ENCODE measurements at places on chromosomes 13 and 19.

DNA sequence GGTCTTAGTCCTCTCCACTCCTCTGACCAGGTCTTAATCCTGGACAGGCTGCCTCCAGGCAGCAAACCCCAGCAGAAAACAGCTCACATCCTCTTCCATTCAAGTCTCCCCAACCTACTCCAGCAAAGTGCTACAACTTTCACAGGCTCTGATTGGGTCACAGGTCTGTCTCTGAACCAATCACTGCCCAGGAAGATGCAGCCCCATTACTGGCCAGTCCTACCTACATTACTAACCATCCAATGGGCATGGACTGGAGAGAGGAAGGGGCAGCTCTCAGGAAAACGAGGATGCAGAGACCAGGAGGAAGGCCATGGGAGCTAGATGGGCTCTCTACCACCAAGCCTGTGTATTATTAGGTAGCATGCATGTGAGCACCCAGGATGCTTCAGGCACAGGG is 12.2 kb downstream of the MED26 start:
- DNase-seq: no peak

DNA sequence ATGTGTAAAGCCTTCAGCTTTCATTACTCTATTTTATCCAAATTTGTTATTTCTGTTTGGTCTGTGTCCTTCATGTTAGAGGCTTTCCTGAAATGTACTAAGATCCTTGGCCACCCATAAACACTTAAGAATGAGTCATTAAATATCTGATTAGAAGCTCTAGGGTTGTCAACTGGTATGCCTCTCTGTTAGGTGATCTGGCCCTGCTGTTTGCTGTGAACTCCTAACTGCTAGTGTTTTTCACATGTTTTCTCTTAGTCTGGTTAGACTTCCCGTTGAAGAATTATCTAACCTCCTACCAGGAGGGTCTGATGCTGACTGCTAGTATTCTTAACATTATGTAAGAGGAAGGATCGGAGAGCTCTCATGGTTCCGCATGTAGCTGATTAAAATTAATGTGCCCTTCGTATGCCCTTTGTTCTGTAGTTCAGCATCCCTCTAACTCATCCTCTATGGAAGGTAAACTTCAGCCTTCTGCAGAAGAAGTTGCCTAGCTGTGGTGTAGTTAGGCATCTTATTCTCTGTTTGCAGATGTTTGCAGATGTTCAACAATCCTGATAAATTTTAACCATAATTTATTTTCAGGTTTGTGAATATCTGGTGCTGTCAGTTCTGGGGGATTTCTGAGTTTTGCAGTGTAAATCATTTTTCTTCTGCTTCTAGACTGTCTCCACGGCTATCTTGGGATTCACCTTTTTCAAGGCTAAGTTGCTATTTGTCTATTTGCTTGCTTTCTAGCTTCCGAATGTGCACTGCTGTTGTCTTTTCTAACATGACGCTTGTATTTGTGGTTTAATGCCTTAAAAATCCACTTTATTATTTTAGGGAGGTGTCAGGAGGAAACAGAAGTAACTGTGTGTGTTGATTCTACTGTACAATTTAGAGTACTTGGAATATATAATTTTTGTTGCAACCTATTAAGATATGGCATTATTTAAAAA is 207.2 kb upstream of the SPRY2 start:
- no peak for DNase-seq

DNA sequence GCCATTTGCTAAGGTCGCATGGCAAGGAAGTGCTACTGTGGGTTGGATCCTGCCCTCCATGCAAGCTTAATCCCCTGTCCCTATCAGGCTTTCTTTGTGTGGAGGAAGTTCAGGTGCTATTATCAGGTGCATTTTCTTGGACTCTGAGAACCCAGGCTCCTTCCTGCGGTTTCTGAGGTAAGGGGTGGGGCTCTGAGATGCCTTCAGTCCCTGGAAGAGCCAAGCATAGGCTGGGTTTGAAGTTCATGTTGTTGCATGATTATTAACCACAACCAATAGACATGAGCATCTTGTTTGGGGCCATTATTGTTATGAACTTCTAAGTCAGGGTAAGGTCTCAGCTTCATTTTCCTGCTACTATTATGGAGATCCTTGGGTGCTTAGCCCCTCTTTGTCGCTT is 109.5 kb downstream of the NALCN start:
- no peak for DNase-seq

- no peak for DNase-seq
Measured at GRCh38 chr13:51645154-51645650, 60.9 kb downstream of the WDFY2 start.

All from hypothalamus (tissue), 51 donors.